Kasumi-1 (cell line): ENCODE measurements at places on chromosomes 5 and 9.

GRCh38 chr5:90613918-90614504 is 55.4 kb downstream of the ADGRV1 start:
- DNase-seq, result no peak

GRCh38 chr5:91212714-91213092 is 170.4 kb downstream of the ARRDC3 start:
- no peak for DNase-seq

DNA sequence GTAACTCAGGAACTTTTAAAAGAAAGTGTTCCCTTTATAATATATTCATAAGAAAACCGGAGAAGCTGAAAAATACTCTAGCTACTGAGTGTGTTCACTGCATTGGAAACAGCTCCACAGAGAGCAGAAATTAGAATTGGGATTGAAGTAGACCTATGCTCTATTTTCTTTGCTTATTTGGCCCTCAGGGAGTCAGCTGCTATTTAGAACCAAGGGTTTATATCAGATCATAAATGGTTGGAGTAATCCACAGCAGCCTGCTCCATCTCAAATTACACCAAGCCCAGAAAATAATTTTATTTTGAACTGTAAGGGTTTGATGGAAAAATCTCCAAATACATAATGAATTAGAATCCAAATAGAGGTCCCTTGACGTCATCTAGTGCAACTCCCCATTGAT is 202.6 kb downstream of the ADAMTSL1 start:
- DNase-seq, result no peak

DNA sequence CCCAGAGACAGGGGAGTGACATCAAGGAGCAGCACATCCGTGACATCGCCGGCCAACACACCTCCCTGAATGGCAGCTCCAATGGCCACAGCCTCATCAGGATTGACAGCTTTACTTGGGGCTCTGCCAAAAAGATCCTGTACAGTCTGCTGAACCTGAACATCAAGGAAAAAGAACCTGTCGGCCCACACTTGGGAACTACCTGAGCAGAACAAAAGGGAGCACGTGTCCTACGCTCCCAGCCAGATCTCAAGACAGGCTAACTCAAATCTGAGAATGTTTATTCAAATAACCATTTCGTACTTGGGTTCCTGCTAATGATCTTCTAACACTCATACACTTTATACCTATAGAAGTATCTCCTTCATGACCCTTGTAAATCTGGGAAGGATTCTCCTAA is 15.3 kb downstream of the HSPA9 start:
- no peak for DNase-seq

DNA sequence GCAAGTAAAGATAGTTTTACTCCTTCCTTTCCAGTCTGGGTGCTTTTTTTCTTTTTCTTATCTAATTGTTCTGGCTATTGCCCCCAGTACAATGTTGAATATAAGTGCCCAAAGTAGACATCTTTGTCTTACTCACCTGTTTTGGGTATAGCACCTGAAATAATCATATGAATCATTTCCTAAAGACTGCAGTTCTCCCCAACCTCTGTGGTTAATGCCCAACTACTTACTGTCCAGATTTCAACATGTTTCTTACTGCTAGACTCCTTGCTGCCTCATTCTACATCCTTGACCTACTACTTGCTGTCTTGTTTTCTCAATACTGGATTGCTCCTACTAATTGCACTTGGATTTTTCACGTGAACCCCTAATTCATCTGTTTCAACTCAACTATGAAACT is 8.8 kb upstream of the HSDL2 start:
- no peak for DNase-seq

- DNase-seq, result no peak
Observed at GRCh38 chr5:169354263-169354662, 53.3 kb upstream of the SLIT3 start.

- DNase-seq, result no peak
Observed at GRCh38 chr9:127209220-127209619, 55.4 kb upstream of the GARNL3 start.

DNA sequence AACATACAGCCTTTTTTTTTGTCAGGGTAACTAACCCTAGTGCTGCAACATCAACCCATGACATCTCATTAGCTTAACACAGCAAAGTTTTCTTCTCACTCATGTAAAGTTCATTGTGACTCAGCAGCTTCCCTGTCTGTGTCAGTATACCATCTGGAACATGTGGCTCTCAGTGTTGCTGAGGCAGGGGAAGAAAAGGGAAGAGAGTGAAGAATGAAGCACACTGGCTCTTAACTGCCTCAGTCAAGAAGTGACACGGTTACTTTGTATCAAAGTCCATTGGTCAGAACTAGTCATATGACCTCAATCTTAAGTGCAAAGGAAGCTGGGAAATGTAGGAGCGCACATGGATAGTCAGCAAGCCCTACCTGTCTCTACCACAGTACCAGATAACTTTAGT is 185.0 kb upstream of the ELL2 start:
- peak; percentile 72 for DNase-seq
